ENCODE measurements at places on chromosomes 5 and 9. TPM values are rescaled to one million over a fixed set of nuclear protein-coding genes. Genes with fewer than 3 reads are reported as not detected.

ANKRD31 gene
- total RNA-seq = 0.16 TPM

LHX2 gene
- total RNA-seq = not detected

STPG3 gene
- not detected for total RNA-seq

CDKN2A gene
- total RNA-seq = 21.2 TPM

GABRP gene
- not detected for total RNA-seq

POLR1E gene
- 35.3 TPM for total RNA-seq

SLC23A1 gene
- total RNA-seq = 5.2 TPM

SH3GL2 gene
- total RNA-seq = not detected

ANKRD55 gene
- total RNA-seq = 8.5 TPM

Measured in T-helper 2 cell treated with Interferon-gamma antibody and Interleukin-4, amounts not matched to agents 100 ng/mL and 5 ng/mL, for 36 hours (primary cell).